CD4-positive, alpha-beta T cell (primary cell): ENCODE measurements at places on chromosomes 1 and 21.

DNA sequence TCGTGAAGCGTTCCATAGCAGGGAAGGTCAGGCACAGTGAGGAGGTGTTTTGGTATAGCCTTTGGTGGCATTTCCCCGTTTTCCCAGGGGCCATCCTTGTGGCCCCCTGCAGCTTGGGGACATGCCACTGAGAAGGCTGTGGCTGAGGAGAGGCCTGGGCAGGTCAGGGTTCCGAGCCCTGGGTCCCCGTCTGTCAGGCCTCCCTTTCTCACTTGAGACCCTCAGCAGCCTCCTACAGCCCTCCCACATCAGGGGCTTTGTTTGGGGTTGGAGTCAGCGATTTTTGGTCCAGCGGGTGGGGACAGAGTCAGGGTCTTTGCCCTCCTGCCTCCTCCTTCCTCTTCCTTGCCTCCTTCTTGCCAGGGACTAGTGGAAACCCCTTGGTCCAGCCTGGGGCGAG is 22.2 kb downstream of the LDLRAP1 start:
- no peak for DNase-seq

GRCh38 chr1:169064103-169064502 is 42.4 kb upstream of the ATP1B1 start:
- DNase-seq, result no peak

GRCh38 chr1:225603538-225604354 is 49.2 kb downstream of the ENAH start:
- DNase-seq, result no peak

- no peak for DNase-seq
Observed at GRCh38 chr1:239247285-239247684, 139.1 kb upstream of the CHRM3 start.

DNA sequence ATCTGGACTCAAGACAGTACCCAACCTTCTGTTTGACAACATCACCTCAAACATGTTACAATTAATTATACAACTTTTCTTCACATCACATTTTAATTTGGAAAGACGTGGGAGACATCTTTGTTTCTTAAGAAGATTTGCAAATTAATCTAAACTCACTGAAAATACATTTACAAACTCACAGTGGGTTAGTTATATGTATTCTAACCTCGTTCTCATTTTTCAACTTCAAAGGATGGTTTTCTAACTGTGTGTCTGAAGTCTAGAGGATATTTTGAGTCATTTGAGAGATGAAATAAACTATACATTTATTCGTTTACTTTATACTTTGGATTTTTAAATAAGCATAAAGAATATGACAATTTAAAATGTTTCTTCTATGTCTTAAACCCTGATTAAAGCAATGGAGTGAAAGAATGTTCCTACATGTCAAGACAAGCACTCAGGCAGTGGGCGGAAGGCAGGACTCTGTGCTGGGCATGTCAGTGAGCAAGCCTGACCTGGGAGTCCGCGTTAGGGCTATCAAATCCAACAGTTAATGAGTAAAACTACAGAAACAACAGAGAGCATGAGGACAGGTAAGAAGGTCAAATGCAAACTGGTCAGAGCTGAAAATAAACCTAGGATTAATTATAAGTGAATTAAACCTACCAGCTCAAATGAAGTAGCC is 76.5 kb upstream of the CTTNBP2NL start:
- DNase-seq, result no peak

- DNase-seq, result no peak
Observed at GRCh38 chr1:182332261-182333060, 59.1 kb downstream of the GLUL start.

GRCh38 chr1:185566995-185567394 is 167.2 kb upstream of the HMCN1 start:
- peak; percentile 95 for DNase-seq

DNA sequence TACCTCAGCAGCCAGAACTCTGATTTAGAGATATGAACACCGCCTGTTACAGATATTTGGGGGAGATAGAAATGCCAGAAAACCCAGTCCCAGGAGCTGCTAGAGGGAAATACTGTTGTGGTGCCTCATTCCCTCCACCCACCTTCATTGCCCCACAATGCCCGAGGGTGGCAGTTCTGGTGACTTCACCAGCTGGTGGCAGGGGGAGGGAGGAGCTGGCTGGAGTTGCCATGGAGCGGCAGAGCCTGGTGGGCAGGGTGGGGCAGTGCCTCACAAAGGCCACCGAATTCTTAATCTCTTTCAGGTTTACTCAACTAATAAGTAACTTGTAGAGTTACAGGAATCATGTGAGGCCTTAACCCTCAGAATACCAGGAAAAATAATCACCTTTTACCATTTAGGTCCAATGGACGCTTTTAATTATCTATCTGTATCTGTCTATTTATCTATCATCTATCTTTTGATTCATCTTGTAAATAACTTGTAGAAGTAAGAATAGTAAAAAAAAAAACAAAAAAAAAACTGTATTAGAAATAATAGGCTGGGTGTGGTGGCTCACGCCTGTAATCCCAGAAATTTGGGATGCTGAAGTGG is 11.7 kb upstream of the S100A11 start:
- peak; percentile 22 for DNase-seq

DNA sequence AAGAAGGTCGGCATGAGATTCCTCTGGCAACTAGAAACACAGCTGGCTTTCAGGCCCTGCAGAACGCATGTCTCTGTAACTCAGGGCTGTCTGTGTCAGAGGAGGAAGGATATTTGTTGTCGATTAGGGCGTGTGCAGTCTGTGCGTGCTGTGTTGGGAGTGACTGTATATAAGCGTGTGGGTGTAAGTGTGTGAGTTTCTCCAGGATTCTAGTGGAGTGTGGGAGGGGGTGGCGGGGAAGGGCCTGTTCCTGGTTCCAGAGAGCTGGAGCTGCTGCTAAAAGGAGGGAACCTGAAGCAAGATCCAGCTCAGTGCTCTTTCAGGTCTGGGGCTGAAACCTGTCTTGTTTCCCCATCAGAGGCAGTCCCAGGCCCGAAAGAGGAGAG is 74.3 kb downstream of the SLC16A1 start:
- no peak for DNase-seq

DNA sequence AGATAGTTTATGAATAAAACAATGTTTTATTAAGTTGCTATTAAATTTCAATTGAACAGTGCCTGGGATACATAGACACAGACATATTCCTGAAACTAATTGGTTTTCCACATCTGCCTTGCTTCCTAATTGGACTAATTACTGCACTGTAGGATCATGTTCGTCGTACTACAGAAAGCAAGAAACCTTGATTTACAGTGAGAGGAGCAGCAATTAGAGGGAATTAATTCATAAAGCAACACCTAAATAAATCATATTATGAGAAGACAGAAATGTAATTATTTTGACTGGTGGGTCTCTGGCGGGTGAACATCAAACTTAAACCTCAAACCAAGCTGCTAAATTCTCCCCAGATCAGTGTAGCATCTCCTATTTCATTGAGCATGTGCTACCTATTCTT is 124.6 kb upstream of the CAMK1G start:
- DNase-seq, result no peak

DNA sequence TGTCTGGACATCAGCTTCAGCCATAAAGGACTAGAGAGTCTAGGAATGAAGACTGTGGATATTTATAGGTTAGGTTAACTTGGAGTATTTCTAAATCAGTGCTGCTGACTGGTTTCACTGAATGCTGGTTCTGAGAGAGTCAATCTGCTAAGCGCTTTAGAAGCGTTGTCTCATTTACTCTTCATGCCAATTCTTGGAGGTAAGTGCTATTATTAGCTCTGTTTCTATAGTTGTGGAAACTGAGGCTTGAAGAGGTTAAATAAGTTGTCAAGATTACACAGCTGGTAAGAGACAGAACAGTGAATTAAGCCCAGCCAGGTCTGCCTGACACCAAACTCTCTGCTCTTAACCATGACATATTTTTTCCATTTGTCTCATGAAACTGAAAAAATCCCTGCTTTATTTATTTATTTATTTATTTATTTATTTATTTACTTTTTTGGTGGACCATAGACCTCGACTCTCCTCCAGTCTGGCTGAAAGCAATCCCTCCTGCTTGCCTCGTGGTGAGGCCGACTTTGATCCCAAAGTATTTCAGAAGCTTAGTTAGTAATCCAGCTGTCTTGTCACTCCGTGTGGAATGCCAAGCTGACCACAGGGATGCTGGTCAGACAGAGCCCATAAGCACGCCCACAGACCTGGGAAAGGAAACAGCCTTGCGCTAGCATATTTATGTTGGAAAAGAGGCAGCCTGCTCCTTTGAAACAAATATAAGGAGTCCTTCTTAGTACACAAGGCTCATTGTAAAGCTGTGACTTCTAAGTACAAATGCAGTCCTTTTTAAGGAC is 16.9 kb downstream of the NTMT2 start:
- no peak for DNase-seq

GRCh38 chr1:8457760-8458381 is 140.0 kb downstream of the SLC45A1 start:
- no peak for DNase-seq

- no peak for DNase-seq
Observed at GRCh38 chr1:216075339-216075738, 347.9 kb downstream of the USH2A start.

- no peak for DNase-seq
Observed at GRCh38 chr21:32203877-32204480, 74.9 kb downstream of the MIS18A start.

GRCh38 chr1:11100149-11100493 is 452 bp upstream of the EXOSC10 start:
- DNase-seq, result no peak

GRCh38 chr1:221696027-221696426 is 45.9 kb downstream of the DUSP10 start:
- DNase-seq, result no peak

- no peak for DNase-seq
Observed at GRCh38 chr1:234559152-234559901, 50.7 kb downstream of the IRF2BP2 start.

GRCh38 chr1:6904476-6905170 is 119.4 kb downstream of the CAMTA1 start:
- no peak for DNase-seq

DNA sequence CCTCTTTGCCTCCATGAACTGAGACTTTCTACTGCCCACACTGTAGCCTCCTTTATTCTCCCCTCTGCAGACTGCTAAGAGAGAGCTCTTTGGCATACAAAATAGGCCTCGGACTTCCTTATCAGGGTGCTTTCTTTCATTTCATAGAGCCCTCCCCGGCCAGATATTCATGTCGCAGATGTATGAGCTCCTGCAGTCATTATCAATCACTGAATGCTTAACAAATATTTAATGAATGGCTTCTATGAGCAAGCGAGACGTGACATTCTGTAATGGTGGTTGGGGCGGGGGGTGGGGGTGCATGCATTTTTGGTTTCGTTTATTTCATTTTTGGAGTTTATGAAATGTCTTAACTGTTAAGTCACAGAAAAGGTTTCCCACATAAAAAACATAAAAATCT is 344.8 kb upstream of the KAZN start:
- no peak for DNase-seq

DNA sequence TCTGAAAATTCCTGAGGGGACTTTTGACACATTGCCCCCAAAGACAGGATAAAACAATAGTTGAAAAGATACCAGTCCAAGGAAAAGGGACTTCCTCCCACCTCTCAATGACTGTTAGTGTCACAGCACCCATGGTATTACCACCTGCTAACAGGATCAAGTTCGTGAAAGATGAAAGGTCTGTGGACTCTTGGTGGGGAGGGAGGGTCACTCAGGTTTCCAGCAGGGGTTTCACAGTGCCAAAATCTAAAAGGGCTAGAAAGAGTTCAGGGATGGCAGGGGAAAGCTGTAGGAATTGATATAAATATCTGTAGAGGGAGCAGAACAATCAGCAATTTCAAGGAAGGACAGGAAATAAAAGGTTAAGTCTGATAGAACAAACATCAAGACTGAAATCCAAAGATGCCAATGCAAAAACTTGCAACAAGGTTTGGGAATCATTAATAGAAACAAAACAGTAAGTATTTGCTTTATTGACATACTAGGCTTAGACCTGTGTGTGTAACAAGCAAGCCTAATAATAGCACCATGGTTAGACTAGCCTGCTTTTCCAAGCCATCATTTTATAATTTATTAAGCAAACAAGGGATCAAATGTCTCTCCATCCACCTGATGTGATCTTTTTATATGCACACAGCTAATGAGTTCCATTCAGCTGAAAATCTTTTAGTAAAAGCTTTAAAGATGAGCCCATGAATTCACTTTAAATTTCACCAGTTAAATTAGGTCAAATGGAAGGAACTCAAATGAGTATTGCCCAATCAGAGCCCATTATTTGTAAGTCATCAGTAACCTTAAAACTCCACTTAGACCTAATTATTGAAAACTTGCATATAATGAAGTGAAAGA is 3.7 kb downstream of the MCL1 start:
- no peak for DNase-seq

GRCh38 chr1:161115132-161115711 is 2.6 kb downstream of the PFDN2 start:
- DNase-seq, result peak; percentile 11

DNA sequence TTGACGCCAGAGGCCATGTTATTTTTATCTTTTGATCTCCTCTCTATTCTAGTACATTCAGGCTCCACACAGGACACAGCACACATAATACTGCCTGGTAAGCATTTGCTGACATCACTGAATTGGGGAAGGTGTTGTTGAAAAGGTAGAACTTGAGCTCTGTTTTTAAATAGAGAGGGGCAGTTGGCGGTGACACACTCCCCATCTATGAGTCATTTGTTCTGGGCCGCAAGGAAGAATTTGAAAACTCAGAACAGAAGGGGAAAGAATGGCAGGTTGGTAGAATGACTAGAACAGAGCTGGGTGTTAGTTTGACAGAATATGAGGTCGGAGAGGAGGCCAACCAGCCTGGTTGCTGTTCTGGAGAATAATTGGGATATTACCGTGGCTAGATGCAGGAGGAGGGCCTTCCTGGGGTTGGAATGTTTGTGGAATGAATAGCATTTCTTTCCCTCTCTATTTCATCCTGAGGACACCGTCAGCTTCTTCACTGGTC is 52.1 kb upstream of the ERRFI1 start:
- no peak for DNase-seq

DNA sequence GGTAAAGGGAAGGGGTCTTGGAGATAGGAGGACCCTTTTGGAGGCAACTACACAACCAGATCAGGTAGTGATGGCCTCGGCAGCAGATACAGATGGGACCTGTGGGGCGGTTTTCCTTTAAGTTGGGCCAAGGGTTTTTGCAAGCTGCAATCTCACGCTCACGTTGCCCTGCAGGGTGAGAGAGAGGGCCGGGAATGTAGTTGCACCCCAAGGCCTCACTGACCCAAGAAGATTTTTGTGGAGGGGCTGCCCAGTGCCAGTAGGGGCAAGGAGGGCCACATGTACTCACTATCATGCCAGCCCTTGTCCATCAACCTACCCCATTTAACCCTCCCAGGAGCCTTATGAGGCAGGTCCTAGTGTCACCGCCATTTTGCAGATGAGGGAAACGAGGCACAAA is 57.7 kb upstream of the SELENON start:
- DNase-seq, result no peak

GRCh38 chr1:37306871-37307270 is 167.5 kb upstream of the ZC3H12A start:
- no peak for DNase-seq

DNA sequence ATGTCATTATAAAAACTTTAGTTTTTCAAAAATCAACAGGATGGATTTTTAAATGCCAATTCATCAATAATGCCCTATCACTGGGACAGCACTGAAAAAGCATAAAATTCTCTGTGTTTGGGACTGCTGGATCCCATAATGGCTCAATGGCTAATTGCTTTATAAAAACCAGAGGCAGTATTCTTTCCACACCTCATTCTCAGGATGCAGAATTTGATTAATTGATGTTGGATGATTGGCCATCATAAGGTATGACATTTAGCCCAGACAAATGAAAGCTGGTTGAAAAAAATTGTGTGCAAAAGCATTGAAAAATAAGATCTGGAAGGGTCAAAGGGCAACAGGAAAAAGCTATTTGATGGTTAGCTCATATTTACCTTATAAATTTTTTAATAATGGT is 362.2 kb upstream of the SNX7 start:
- DNase-seq, result no peak

- no peak for DNase-seq
Observed at GRCh38 chr1:237786066-237786719, 104.5 kb downstream of the ZP4 start.
